SJCRH30 (cell line): ENCODE measurements at places on chromosomes 12 and 14. TPM values are rescaled to one million over a fixed set of nuclear protein-coding genes. Genes with fewer than 3 reads are reported as not detected.

RFX4 gene
- 0.40 and 0.56 TPM in 2 replicates for total RNA-seq

ASPG gene
- total RNA-seq = 0.35 and 0.51 TPM in 2 replicates

KLRC1 gene
- not detected in 2 replicates for total RNA-seq

TESPA1 gene
- total RNA-seq = not detected in 2 replicates

TBX5 gene
- not detected in 2 replicates for total RNA-seq

SDSL gene
- total RNA-seq = 1.5 and 1.9 TPM in 2 replicates

ESR2 gene
- 11.8 and 12.1 TPM in 2 replicates for total RNA-seq
